ENCODE measurements at places on chromosomes 6 and 20.
A peak's percentile ranks its signal among the peaks of the same experiment; 100 is the strongest.

DNA sequence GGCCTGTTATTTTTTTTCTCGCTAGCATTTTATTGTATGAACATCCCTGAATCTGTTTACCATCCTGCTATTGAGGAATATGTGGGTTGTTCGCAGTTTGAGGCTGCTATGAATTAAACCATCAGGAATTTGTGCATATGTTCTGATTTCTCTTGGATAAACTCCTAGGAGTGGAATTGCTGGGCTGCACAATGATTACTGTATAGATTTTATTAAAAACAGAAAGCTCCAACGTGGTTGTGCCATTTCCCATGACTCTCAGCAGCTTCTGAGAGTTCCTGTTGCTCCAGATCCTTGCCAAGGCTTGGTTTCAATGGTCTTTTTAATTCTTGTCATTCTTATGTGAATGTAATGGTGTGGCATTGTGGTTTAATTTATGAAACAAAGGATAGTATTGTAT lies 75.1 kb downstream of the EDN3 start:
- no peak for DNase-seq

DNA sequence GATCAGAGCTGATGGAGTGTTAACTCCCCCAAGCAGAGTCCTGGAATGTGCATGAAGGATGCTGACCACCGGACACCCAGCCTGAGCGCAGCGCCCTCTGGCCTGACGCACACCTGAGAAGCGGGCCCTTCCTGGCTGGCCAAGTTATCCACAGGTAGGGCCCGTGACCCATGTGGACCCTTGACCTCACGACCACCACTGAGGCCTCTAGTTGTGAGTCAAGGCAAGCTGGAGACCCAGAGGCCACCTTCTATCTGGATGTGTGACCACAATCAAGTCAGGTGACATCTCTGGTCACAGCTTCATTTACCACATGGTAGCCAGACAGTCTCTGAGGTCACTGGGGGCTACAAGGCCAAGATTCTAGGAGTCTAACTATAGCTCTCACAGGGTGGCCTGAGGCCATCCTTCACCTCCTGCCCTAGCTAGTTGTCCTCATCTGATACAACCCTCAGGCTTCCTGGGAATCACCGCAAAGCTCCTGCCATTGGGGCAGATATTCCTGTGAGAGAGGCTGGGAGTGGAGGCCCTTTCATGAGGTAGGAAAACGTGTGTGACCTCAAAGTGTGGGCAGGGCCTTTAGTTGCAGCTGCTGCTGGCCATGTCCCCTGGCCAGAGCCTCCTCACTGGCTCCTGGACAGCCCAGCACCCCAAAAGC lies 53.1 kb downstream of the DSTN start:
- DNase-seq = peak; percentile 69

- no peak for DNase-seq
These were observed at the start of gene RNF182 for GRCh38 chr6:13924949-13925881. Gene RNF182 (plus strand): TSS chr6:13924952. CDS start chr6:13977120, 52,168 bp downstream.

- peak; percentile 57 for DNase-seq
These were observed 18.0 kb downstream of the PTGIS start for GRCh38 chr20:49549801-49550551.

DNA sequence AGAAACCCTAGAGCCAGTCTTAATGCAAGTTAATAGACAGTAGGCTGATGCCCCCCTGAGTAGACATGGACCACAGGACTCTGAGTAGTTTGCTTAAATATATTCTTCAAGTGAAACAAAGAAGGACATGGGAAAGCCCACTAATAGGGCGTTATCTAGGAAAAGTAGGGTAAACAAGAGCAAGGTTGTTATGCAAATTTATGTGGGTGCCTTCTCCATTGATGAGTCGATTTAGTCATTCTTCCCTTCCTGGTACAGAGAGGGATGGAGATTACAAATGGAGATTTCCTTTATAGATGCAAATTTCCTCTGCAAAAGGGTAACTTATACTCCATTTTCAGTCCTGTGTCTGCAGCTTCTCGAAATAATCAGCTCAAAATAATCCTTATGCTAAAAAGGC lies 262.0 kb downstream of the CD83 start:
- no peak for DNase-seq

GRCh38 chr6:15474196-15474595 lies 188.6 kb downstream of the DTNBP1 start:
- DNase-seq = no peak

GRCh38 chr6:143581835-143582480 lies 70.4 kb upstream of the FUCA2 start:
- DNase-seq = no peak

GRCh38 chr6:95518630-95519227 lies 58.6 kb upstream of the MANEA start:
- no peak for DNase-seq

DNA sequence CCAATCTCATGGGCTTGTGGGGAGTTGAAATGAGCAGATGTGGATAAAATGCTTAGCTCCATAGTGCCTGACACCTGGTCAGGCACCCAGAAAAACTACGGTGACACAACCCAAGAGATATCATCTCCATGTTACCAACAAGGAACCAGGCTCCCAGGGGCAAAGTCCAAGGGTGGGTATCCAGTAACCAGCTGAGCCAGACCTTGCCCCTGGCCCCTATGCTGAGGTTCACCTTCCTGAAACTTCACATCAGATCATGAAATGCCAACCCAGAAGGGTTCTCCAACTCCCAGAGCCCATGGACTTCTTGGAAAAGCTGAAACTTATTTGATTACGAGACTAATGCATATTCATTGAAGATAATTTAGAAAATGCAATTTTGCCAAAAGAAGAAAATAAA lies 141.8 kb upstream of the KCNG1 start:
- DNase-seq = no peak

- DNase-seq = no peak
These were observed 9.9 kb downstream of the FOXF2 start for GRCh38 chr6:1399085-1399780.

GRCh38 chr20:45153752-45154151 lies 20.9 kb upstream of the PI3 start:
- DNase-seq = no peak
